ENCODE measurements at places on chromosomes 6 and 20.

- H3K4me3 ChIP-seq, result no peak overlapping the region
- no peaks in the 10 kb centered on the region for H3K4me1 ChIP-seq
- no peak for DNase-seq
- H3K27ac ChIP-seq, result no peak overlapping the region
- no peaks in the 10 kb centered on the region for H3K27me3 ChIP-seq
Measured at GRCh38 chr6:52375780-52376556, 14.0 kb downstream of the PAQR8 start.

DNA sequence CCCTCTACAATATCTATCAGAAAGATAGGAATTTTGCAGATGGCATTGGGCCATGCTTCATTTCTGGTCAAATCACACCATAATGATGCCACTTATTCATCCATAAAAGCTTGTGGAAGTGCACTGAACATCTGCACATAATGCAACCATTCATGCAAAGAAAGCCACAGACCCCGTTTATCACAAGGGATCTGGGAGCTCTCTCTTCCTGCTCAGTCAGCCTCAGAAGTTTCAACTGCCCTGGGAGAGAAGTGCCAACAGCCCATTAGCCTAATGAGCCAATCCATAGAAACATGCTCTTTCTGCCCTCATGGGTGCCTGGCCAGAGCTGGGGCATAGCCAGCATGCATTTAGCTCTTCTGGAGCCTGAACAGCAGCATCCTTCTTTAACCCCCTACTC, 85.8 kb downstream of the SLC35F1 start:
- no peak overlapping the region for H3K4me3 ChIP-seq
- DNase-seq, result peak; percentile 23
- peaks cover 3% of the 10 kb centered on the region for H3K27me3 ChIP-seq

- DNase-seq, result no peak
- no peak overlapping the region for H3K4me3 ChIP-seq
- no peak overlapping the region for H3K27ac ChIP-seq
- no peaks in the 10 kb centered on the region for H3K27me3 ChIP-seq
- H3K36me3 ChIP-seq, result no peaks in the 10 kb centered on the region
Measured at GRCh38 chr6:72746276-72746675, 124.4 kb downstream of the KCNQ5 start.

DNA sequence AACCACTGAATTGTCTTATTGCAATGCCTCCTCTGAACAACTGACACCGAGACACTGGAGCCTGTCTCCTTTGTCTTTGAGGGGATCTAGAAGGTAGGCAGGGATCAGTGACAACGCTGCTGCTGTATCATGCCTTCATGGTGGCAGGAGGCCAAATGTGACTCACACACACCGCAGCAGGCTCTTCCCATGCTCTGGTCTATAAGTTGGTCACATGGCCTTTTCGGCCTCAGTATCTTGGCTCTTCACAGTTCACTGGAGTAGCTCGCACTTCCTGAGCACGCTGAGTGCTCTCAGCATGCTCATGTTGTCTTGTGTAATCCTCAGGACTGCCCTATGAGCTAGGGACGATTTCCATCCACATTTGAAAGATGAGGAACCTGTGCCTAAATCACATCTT, 167.4 kb upstream of the PCSK2 start:
- H3K4me3 ChIP-seq, result no peak overlapping the region
- H3K27ac ChIP-seq, result peak overlapping the region; percentile 4
- H3K4me1 ChIP-seq, result peaks cover 6% of the 10 kb centered on the region
- DNase-seq, result peak; percentile 91
- no peaks in the 10 kb centered on the region for H3K36me3 ChIP-seq
- H3K27me3 ChIP-seq, result no peaks in the 10 kb centered on the region

- no peak overlapping the region for H3K27ac ChIP-seq
- peaks cover 10% of the 10 kb centered on the region for H3K27me3 ChIP-seq
- H3K36me3 ChIP-seq, result no peaks in the 10 kb centered on the region
- no peak for DNase-seq
Measured at GRCh38 chr6:160949531-160949930, 42.0 kb upstream of the MAP3K4 start.

- no peaks in the 10 kb centered on the region for H3K36me3 ChIP-seq
- H3K4me3 ChIP-seq, result no peak overlapping the region
- DNase-seq, result no peak
- H3K27me3 ChIP-seq, result no peaks in the 10 kb centered on the region
- no peaks in the 10 kb centered on the region for H3K4me1 ChIP-seq
- no peak overlapping the region for H3K27ac ChIP-seq
Measured at GRCh38 chr20:33964441-33964840, 29.3 kb upstream of the RALY start.

GRCh38 chr20:35463455-35464300, 8.3 kb downstream of the CEP250 start:
- H3K36me3 ChIP-seq, result peaks cover 61% of the 10 kb centered on the region
- peaks cover 3% of the 10 kb centered on the region for H3K4me1 ChIP-seq
- no peak overlapping the region for H3K4me3 ChIP-seq
- DNase-seq, result peak; percentile 80
- H3K27ac ChIP-seq, result no peak overlapping the region

- no peak overlapping the region for H3K27ac ChIP-seq
- peak; percentile 95 for DNase-seq
Measured at GRCh38 chr20:56554869-56555268, 21.8 kb downstream of the FAM209B start.

DNA sequence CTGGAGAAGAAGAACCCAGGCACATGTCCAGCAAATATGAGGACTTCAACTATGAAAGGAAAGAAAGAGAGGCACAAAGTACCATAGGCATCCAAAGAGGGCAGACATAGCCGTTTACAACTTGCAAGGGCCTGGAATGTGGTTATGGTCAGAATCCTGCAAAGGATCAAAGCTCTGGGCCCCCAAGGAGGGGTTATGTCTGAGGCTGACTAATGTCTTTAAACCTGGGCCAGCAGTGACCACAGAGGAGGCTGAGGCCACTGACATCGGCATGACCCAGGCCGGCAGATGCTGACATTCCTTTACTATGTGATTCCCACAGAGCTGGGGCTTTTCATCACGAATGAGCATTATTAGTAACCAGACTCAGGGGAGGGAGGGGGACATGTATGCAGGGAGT, 861.1 kb downstream of the DHX35 start:
- no peaks in the 10 kb centered on the region for H3K4me1 ChIP-seq
- H3K27ac ChIP-seq, result no peak overlapping the region
- H3K4me3 ChIP-seq, result no peak overlapping the region

DNA sequence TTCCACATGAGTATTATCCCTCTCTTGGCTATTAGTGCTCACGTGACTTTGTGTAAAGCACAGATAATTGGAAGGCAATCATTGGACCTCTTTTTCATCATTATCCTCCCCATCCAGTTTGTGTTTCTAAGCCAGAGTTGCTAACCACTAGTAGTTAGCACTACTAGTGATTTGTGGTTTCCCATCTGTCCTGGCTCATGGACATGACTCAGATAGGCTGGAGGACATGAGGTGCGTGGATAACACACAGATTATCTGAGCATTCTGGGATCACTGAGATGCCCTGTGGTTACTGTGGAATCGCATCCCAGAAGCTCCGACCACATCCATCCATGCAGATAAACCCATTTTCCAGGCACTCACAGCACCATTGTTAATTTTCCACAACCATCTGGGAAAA, 123.8 kb upstream of the NAA20 start:
- H3K27me3 ChIP-seq, result no peaks in the 10 kb centered on the region
- H3K4me3 ChIP-seq, result no peak overlapping the region
- DNase-seq, result no peak
- H3K27ac ChIP-seq, result no peak overlapping the region
- H3K36me3 ChIP-seq, result no peaks in the 10 kb centered on the region

GRCh38 chr6:157806856-157807215, 16.2 kb upstream of the SNX9 start:
- no peak for DNase-seq
- H3K4me1 ChIP-seq, result no peaks in the 10 kb centered on the region
- no peaks in the 10 kb centered on the region for H3K36me3 ChIP-seq
- no peaks in the 10 kb centered on the region for H3K27me3 ChIP-seq
- H3K27ac ChIP-seq, result no peak overlapping the region
- no peak overlapping the region for H3K4me3 ChIP-seq

DNA sequence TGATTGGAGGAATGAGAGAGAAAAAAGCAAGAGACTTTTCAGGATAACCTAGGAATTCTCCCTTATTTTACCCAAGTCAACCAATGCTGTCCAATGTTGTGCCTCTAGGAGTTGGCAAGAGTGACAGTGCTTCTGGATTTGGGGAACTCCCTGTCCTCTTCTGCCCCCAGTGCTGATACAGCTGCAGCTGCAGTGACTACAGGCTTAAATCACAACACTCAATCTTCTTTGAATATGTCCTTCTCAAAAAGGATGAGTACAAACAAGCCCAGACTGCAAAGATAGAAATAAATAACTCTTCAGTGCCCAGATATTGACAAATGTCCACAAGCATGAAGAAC, 141.0 kb upstream of the COL21A1 start:
- H3K27me3 ChIP-seq, result no peaks in the 10 kb centered on the region
- H3K4me3 ChIP-seq, result no peak overlapping the region
- DNase-seq, result no peak
- no peaks in the 10 kb centered on the region for H3K36me3 ChIP-seq
- H3K4me1 ChIP-seq, result no peaks in the 10 kb centered on the region

GRCh38 chr20:39164642-39165041, 202.5 kb downstream of the DHX35 start:
- peaks cover 6% of the 10 kb centered on the region for H3K27me3 ChIP-seq
- H3K4me3 ChIP-seq, result no peak overlapping the region

DNA sequence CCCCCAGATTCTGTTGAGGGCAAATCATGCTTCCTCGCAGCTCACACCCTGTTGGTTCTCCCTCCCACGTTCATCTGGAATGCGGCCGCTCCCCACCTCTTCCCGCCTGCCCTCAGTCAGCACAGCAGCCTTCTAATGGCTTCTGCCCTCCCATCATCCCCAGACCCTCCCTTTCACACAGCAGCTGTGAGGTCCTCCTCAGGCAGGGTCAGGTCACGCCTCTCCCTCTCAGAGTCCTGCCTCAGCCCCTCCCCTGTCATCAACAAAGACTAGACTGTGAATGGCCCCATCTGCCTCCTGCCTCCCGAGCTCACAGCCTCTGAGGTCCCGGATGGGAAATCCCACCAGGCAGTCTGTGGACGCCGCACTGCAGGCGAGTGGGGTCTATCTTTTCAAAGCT, 7.9 kb upstream of the BHLHE23 start:
- H3K4me3 ChIP-seq, result no peak overlapping the region
- H3K36me3 ChIP-seq, result no peaks in the 10 kb centered on the region
- no peak overlapping the region for H3K27ac ChIP-seq
- no peak for DNase-seq
- peaks cover 51% of the 10 kb centered on the region for H3K27me3 ChIP-seq
- H3K4me1 ChIP-seq, result no peaks in the 10 kb centered on the region

GRCh38 chr6:35425284-35425683, 26.9 kb upstream of the FANCE start:
- H3K36me3 ChIP-seq, result no peaks in the 10 kb centered on the region
- peak overlapping the region; percentile 37 for H3K27ac ChIP-seq
- no peak overlapping the region for H3K4me3 ChIP-seq
- no peaks in the 10 kb centered on the region for H3K4me1 ChIP-seq
- no peaks in the 10 kb centered on the region for H3K27me3 ChIP-seq

GRCh38 chr6:35391240-35391968, 49.0 kb downstream of the PPARD start:
- no peaks in the 10 kb centered on the region for H3K36me3 ChIP-seq
- no peak overlapping the region for H3K4me3 ChIP-seq
- no peaks in the 10 kb centered on the region for H3K4me1 ChIP-seq
- H3K27me3 ChIP-seq, result no peaks in the 10 kb centered on the region
- DNase-seq, result no peak

- DNase-seq, result no peak
- H3K27ac ChIP-seq, result no peak overlapping the region
- H3K4me3 ChIP-seq, result no peak overlapping the region
- H3K36me3 ChIP-seq, result no peaks in the 10 kb centered on the region
- no peaks in the 10 kb centered on the region for H3K27me3 ChIP-seq
Measured at GRCh38 chr6:30876039-30876730, 8.1 kb upstream of the DDR1 start.

GRCh38 chr6:116329156-116329555, 41.6 kb upstream of the DSE start:
- H3K27ac ChIP-seq, result no peak overlapping the region
- peaks cover 13% of the 10 kb centered on the region for H3K4me1 ChIP-seq
- no peaks in the 10 kb centered on the region for H3K36me3 ChIP-seq
- no peak overlapping the region for H3K4me3 ChIP-seq
- no peak for DNase-seq
- no peaks in the 10 kb centered on the region for H3K27me3 ChIP-seq

- H3K4me1 ChIP-seq, result no peaks in the 10 kb centered on the region
- no peak for DNase-seq
- no peaks in the 10 kb centered on the region for H3K36me3 ChIP-seq
Measured at GRCh38 chr20:1741309-1742048, 83.9 kb upstream of the SIRPG start.

DNA sequence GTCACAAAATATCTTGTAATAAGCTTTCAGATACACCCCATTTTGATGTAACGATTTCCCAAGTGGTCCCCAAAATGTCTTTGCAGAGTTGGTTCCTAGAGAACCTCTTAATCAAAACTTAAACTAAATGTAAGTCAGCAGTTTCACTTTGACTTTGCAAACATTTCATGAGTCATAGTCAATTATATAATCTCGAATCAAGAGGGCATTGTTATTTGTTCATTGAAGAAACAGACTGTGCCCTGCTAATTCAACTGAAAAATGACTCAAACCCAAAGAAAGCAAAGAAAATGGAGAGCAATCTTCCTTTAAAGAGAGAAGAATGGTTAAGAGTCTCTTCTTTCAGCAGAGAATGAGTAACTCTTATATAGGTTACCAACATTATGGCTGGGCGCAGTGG, 58.3 kb downstream of the IPCEF1 start:
- H3K4me3 ChIP-seq, result no peak overlapping the region
- H3K4me1 ChIP-seq, result peaks cover 9% of the 10 kb centered on the region
- no peaks in the 10 kb centered on the region for H3K27me3 ChIP-seq
- H3K36me3 ChIP-seq, result no peaks in the 10 kb centered on the region
- DNase-seq, result peak; percentile 27

GRCh38 chr6:5411414-5411813, 150.1 kb downstream of the FARS2 start:
- no peaks in the 10 kb centered on the region for H3K36me3 ChIP-seq
- DNase-seq, result no peak
- no peaks in the 10 kb centered on the region for H3K27me3 ChIP-seq

GRCh38 chr6:139295901-139296300, 4.1 kb upstream of the TXLNB start:
- no peak overlapping the region for H3K27ac ChIP-seq
